ENCODE measurements at places on chromosomes 2 and 18.
A peak's percentile ranks its signal among the peaks of the same experiment; 100 is the strongest.

- H3K27ac ChIP-seq: no peak overlapping the region
- no peaks in the 10 kb centered on the region for H3K27me3 ChIP-seq
- peaks cover 41% of the 10 kb centered on the region for H3K4me1 ChIP-seq
- H3K36me3 ChIP-seq: peaks cover 20% of the 10 kb centered on the region
- H3K4me3 ChIP-seq: no peak overlapping the region
These were observed 138.6 kb downstream of the DOCK10 start for GRCh38 chr2:224903621-224904020.

DNA sequence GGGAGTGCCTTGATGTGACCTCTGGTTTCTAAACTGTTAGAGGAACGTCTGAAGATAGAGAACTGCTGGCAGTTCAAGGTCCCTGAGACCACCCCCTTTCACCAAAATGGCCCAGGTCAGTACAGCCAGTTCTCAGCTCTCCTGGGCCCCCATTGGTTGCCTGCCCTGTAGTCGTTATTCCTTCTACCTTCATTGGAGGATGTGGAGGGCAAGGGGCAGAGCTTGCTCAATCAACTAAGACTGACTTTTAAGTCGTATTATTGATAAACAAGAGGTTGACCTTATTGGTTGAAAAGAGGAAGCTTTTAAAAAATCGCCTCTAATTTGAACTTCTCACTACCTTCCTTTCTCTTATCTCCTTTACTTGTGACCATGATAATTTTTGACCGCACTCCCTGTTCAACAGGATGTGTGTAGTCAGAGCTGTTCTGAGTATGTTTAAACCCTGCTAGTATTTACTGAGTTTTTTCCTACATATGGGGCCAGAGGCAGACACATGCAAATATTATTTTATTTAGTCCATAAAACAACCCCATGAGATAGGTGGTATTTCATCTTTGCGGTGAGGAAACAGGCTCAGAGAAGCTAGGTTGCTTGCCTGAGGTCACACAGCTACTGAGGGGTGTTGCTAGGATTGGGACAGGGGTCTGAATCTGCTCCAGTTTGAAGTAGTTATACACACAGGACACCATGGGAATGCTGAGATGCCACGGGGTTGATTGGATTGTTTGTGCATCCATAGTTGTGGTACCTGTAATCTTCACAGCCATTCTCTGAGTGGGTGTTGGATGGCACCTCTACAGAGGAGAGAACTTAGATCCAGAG lies 65.9 kb downstream of the TMEM247 start:
- no peak for DNase-seq
- peak overlapping the region; percentile 92 for H3K27ac ChIP-seq
- H3K4me1 ChIP-seq: peaks cover 75% of the 10 kb centered on the region
- H3K27me3 ChIP-seq: no peaks in the 10 kb centered on the region
- peaks cover 5% of the 10 kb centered on the region for H3K36me3 ChIP-seq

DNA sequence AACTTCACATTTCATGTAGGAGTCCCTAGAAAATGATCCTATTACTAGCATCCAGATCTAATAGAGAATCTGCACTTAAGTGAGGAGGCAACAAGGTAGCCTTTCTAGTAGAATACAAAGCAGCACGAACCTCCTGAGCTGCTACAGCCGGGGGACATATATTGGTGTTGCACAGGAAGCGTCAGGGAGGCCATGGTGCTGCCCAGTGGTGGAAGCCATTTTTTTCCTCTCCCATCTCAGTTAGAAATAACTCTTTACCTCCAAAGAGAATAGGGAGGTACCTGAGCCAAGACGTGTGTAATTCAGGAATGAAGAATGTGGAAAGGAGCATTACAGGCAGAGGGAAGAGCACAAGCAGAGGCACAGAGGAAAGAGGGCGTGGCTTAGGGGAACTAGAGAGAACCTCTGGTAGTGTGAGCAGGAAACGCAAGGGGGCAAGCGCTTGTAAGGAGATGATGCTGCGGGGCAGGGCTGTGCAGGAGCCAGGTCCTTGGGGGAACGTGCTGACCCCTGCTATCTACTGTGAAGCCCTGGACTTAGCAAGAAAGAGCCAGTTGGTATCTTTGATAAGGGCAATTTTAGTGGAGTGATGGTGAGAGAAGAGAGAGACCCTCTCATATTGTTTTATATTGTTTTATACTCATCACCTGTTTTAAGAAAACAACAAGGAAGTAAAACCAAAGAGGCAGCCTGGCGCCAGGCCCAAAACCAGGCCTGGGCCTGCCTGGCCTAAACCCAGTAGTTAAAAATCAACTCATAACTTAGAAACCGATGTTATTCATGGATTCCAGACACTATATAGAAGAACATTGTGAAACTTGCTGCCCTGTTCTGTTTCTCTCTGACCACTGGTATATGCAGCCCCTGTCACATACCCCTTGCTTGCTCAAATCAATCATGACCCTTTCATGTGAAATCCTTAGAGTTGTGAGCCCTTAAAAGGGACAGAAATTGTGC lies 50.0 kb upstream of the TTC39C start:
- H3K27ac ChIP-seq: no peak overlapping the region
- peaks cover 43% of the 10 kb centered on the region for H3K4me1 ChIP-seq

DNA sequence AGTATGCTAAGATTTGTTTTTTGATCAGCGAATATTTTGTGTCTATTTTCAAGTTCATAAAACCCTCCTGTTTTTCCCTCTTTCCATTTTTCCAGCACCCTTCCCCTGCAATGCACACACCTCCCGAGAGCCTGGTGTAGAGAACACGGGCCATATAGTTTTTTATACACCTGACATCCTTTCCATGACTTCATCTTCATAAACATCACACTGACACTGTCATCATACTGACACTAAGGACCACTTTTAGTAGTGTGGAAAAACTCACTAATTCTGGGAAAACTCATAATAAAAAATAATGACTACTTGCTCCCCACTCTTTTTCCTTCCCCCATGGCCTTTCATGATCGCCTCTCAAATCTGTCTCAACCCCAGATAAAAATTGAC lies 70.2 kb downstream of the EPHA4 start:
- H3K4me1 ChIP-seq: peaks cover 15% of the 10 kb centered on the region
- no peak overlapping the region for H3K4me3 ChIP-seq
- no peak overlapping the region for H3K27ac ChIP-seq
- no peaks in the 10 kb centered on the region for H3K36me3 ChIP-seq
- no peak for DNase-seq

DNA sequence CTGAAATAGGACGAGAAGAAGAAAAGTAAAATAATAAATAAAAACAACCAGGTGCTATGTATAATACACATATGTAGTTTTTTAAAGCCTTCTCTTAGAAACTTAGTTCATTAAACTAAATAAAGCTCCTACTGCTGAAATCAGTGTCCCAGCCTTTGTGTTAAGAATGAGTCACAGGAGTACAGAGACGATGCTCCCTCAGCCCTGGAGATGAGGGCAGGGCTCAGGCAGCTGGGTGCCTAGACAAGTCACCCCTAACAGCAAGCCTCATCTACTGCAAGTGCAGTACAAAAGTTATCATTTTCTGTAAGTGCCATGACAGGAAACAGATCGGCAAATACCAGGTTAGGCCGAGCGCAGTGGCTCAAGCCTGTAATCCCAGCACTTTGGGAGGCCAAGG lies 18.2 kb downstream of the KIDINS220 start:
- H3K27me3 ChIP-seq: no peaks in the 10 kb centered on the region
- H3K27ac ChIP-seq: no peak overlapping the region
- peaks cover 7% of the 10 kb centered on the region for H3K4me1 ChIP-seq
- H3K4me3 ChIP-seq: no peak overlapping the region
- H3K36me3 ChIP-seq: peaks cover 4% of the 10 kb centered on the region
- DNase-seq: no peak

- no peak overlapping the region for H3K27ac ChIP-seq
- H3K36me3 ChIP-seq: no peaks in the 10 kb centered on the region
- no peaks in the 10 kb centered on the region for H3K27me3 ChIP-seq
- H3K4me1 ChIP-seq: no peaks in the 10 kb centered on the region
- no peak overlapping the region for H3K4me3 ChIP-seq
These were observed 259.8 kb upstream of the APCDD1 start for GRCh38 chr18:10194592-10194991.

- no peak for DNase-seq
- H3K27me3 ChIP-seq: no peaks in the 10 kb centered on the region
- H3K4me3 ChIP-seq: no peak overlapping the region
These were observed 43.9 kb upstream of the CYBRD1 start for GRCh38 chr2:171478345-171478744.

DNA sequence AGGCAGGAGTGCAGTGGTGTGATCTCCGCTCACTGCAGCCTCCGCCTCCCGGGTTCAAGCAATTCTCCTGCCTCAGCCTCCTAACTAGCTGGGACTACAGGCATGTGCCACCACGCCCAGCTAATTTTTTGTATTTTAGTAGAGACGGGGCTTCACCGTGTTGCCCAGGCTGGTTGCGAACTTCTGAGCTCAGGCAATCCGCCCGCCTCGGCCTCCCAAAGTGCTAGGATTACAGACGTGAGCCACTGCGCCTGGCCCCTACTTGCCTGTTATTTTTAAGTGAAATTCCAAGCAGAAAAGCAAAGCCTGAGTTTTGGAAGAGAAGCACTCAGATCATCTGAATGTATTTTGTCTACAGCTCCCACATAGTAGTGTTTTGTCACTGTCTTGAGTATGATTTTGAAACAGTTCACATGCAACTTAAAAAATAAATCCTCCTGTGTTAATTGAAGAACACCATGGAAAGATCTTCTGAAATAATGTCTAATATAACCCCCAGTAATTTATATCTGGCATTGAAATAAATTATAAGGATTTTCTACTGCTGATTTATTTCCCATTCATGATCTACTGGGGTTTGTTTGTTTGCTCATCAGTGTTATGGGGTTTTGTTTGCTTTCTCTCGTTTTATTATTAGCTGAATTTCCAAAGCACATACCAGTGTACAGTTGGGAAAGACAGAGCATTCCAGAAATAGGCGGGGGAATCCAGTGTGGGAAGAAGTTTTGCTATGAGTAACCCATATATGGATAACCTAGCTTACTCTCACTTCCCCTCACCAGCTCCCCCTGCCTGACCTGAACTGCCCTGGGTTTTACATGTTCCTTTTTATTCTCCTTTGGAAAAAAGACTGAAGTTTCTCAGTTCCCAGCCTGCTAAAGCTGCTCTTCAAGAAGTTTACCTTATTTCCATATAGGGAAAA lies 80.1 kb upstream of the MAP3K20 start:
- no peaks in the 10 kb centered on the region for H3K4me1 ChIP-seq
- DNase-seq: no peak
- peaks cover 30% of the 10 kb centered on the region for H3K27me3 ChIP-seq
- no peak overlapping the region for H3K4me3 ChIP-seq
- H3K36me3 ChIP-seq: no peaks in the 10 kb centered on the region
- no peak overlapping the region for H3K27ac ChIP-seq

Data from natural killer cell treated with Interleukin-12 subunit alpha and Interleukin-12 subunit beta and Interleukin-15 and Interleukin-18, amount 100 ng/mL, for 72 hours (primary cell).